ENCODE measurements at places on chromosomes 6 and 20.

- no peak for DNase-seq
Observed at GRCh38 chr20:22542427-22542826, 41.9 kb downstream of the FOXA2 start.

DNA sequence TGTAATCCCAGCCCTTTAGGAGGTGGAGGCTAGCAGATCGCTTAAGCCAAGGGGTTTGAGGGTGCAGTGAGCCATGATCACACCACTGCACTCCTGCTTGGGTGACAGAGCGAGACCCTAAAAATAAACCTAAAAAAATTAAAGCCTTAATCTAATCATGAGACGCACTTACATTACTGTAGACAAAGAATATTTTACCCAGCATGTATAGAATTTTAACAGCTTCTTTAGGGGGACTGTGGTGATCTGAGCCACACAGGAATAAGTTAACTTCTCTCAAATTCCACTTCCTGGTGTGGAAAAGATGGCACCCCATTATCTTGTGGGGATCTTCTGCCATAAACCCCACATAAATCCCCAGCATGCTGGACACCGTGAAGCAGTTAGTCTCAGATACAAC lies 2.3 kb upstream of the OOEP start:
- no peak for DNase-seq

DNA sequence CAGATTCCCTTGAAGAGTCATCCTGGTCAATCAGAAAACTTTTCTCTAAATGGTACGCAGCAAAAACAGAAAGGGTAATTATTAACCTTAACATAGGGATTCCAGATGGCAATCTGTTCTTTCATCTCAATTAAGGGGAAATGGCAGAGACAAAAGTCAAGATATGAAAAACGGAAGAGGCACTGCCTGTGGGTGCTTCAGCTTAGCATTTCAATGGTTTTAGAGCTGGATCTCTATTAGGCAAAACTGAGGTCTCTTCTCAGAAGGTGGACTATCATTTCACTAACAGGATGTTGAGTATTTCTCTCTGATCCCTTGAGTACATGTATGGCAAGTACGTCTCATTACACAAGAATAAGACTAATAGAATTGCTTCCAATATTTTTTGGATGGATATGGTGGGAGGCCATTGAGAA lies 296.9 kb downstream of the HIVEP2 start:
- no peak for DNase-seq

DNA sequence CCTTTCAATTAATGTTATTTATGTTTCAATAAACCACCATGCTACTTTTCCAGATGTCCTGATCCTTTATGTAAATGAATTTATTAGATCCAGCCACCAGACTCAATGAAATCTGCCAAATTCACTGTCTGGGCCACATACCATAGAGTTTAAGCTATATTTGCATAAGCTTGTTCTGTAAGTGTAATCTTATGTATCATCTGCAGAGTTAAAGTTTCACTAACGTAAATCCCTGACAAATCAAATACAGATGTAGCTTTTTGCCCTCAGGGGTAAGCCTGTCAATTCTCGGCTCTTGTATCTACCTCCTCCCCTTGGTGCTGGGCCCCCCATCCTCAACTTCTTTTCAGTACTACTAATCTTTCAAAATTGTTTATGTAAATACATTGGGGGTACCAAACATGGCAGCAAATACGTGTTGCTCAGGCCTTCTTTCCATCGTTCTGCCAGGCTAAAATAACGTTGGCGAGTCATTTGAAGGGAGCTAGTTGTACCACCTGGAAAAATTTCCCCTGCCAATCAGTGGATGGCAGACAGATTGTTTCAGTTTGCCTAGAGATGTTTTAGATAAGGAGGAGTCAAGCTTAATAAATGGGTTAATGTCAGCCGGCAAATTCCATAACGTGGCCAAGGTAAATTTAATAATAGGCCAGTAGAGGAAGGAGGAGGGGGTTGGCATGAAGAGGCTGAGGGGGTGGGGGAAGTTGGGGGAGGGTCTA lies 79.6 kb downstream of the RPS12 start:
- DNase-seq, result no peak

DNA sequence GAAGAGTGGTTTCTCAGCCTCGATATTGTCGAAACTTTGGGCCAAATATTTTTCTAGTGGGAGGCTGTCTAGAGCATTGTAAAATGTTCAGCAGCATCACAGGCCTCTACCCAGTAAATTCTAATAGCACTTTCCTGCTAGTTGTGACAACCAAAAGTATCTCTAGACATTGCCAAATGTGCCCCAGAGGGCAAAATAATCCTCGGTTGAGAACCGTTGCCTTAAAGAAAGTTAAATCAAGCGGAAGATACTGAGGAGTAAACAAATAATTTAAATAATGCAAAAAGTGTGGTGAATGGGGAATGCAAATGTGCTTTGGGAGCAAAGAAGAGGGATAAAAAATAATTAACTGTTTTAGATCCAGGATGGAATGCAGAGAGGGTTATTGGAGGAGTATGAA lies 106.4 kb upstream of the ASCC3 start:
- DNase-seq, result no peak

DNA sequence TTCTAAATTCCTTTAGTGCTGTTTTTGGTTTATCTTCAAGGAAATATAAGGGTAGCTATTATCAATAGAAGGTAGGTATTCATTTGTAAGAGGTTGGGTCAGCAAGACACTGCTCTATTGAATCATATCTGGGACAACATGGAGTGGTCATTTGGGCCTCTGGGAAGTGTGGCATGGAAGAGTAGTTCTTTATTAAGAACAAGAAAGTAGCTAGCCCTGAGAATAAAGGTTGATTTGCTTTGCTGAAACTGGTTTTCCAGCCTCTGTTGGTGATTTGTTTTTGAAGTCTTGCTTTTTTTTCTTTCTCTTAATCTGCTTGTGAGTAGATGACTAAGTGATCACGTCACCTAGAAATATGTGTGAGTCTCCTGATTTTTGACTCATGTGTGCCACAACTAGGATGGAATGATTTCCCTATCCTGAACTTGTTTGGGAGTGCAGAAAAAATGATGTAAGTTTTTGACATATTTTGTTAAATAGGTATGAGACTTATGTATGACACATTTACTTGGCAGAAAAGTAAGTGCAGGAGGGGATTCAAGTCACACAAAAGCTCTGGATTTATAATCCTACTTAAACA lies 381.8 kb downstream of the CENPW start:
- DNase-seq, result peak; percentile 95

GRCh38 chr6:1226277-1227099 lies 85.4 kb upstream of the FOXQ1 start:
- no peak for DNase-seq

DNA sequence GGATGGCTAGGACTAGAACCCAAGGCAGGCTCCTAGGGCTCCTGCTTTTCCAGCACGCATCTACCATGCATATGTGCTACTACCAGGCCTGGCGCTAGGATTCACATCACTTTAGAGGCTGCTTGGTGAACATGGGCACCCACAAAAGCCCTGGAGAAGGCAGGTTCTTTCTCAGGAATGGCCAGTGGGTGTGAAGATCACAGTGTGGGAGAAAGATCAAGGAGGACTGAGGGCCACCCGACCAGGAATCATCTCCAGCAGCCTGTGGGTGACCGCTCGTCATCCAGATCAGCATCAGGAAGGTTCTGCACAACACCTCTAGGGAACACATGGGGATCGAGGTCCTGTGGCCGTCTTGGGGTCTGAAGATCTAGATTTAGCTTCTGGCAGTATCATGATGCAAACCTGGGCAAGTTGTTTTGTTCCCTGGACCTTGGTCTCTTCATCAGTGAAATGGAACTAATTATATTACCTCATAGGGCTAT lies 27.3 kb downstream of the SRSF3 start:
- no peak for DNase-seq

DNA sequence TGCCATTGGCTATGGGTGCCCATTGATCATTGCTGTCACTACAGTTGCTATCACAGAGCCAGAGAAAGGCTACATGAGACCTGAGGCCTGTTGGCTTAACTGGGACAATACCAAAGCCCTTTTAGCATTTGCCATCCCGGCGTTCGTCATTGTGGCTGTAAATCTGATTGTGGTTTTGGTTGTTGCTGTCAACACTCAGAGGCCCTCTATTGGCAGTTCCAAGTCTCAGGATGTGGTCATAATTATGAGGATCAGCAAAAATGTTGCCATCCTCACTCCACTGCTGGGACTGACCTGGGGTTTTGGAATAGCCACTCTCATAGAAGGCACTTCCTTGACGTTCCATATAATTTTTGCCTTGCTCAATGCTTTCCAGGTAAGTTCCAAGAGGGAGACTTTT lies 16.4 kb downstream of the ADGRF4 start:
- DNase-seq, result no peak

DNA sequence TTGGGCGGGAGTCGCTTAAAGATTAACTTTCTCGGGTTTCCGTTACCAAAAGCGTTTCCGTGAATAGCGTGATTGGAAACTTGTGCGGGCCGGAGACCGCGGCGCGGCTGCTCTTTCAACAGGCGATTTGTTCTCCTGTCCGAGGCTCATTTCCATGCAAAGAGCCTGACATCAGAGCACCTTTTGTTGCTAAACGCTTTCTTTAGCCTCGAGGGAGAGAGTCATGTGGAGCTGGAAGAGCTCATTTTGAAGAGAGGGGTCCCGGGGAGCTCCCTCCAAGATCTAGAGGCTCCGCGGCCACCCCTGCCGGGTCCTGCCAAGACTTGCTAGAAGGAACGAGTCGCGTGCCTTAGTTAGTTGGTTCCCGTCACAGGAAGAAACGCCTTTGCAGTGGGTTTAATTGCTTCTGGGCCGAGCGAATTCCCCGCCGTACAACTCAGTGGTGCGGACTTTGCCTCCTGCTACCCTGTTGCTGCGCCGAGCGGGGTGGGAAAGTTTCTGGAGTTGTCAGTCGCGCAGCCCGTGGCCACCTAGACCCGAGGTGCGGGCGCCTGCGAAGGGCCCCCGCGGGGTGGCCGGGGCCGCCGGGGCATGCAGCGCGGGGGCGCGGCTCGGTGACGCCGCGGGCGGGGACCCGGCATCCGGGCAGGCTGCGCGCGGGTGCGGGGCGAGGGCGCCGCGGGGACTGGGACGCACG lies at the start of gene SASH1:
Gene SASH1 (plus strand): TSS at position 489 of the 697 bp plus-strand sequence. CDS start 230 bp downstream, outside the sequence.
- peak; percentile 78 for DNase-seq

- DNase-seq, result no peak
Observed at GRCh38 chr20:7773511-7773910, 166.7 kb downstream of the HAO1 start.

DNA sequence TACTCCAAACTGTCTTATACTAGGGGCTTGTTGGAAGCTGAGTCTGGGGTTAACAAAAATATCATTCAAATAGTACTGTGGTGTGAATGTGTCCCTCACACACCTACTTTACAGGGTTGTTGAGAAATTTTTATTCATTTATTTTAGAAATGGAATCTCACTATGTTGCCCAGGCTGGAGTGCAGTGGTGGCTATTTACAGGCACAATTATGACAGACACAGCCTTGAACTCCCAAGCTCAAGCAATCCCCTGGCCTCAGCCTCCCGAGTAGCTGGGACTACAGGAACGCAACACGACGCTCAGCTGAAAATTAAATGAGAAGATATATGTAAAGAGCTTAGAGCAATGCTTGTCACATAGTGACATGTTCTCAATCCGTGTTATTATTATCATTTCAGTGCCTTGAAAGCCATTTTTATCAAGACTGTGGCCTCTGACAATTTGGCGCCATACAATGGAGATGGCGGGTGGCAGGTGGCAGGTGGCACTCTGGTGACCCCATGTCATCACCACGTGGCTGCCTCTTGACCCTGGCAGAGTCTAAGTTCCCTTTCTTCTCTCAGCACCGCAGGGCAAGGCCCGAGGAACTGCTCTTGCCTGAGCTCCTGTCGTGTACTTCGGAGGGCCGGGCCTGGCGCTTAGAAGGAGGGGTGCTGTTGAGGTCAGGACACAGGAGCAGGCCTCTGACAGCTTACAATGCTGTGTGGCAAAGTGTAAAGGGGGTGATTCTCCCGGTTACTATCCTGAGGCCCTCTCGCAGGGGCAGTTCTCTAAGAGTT lies 64.5 kb downstream of the STX11 start:
- DNase-seq, result no peak

DNA sequence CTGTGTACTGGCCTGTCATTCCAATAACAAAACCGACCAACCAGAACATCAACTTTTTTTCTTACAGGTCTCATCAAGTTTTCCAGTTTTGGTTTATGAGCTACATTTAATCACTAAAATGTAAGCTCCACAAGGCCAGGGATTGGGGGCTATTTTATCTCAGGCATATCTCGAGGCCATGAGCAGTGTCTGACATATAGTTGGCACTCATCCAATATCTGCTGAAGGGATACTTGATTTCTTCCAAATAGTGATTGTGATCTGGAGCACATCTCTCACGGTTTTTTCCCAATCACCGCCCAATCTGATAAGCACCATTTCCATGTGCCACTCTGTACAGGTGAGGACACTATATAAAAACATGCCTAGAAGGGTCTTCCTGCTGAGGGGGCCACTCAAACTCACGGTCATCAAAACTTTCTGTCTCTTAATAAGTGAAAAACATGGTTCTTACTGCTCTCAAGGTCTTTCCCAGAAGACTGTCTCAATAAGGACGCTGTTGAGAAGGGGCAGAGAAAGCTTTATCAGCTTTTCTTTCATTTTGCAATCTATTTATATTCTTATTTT lies 65.5 kb downstream of the MAN1A1 start:
- DNase-seq, result no peak

- DNase-seq, result no peak
Observed at GRCh38 chr6:110331816-110332215, 26.3 kb downstream of the METTL24 start.

DNA sequence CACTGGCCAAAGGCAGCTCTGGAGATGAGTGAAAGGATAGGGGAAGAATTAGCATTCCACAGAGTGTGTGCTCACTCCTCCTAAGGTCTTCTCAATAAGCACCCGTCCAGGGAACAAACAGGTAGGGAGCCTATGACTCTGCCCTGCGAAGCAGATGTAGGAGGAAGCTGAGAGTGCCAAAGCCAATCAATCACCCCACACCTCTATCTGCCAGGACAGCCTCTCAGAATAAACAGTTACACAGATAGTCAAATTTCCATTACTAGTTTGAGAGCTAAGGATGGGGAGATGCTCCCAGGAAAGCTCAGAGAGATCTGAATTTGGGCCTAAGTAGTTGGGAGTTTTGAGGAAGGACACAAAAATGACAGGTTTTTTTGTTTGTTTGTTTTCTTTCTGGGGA lies 40.5 kb upstream of the SLA2 start:
- DNase-seq, result no peak
